ENCODE measurements at places on chromosomes 1 and 21.
A peak's percentile ranks its signal among the peaks of the same experiment; 100 is the strongest.

DNA sequence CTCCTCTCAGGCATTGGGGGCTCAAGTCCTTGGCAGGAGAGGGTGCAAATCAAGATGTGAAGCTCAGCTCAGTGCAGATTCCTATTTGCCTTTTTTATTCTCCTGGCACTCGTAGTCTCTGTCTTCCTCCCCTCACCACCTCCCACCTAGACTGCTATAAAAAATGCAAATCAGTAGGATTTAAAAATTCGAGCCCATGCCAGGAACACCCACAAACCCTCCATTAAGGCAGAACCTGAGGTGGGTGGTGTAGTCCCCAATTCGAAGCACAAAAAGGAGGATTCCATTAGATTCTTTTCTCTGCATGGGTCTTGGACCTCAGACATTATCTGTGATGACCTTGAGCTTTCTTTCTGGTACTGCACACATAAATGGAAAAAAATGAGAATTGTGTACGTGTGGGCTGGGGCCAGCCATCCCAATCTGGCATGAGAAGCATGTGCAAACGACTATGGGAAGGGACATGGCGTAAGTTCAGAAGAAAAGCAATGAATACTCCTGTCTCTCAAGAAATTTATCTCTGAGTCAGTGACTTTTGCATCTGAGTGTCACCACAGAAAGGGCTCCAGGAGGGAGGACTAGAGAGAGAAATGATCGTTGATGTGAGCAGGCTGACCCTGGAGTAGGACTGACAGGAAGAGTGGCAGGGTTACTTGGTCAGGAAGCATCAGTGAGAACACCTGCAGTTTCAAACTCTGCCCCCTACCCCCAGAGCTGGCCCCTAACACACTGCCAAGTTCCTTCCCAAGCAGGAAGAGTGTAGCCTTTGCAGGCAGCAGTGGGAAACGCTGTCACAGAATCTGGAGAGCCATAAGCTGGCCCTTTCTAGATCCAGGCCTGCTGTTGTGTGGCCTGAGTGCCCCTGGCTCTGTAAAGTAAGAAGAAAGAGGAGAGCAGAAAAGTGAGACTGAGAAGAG lies 1.7 kb downstream of the INKA2 start:
- no peak for DNase-seq

GRCh38 chr1:92563457-92564216 lies 76.9 kb upstream of the GFI1 start:
- DNase-seq: no peak

- DNase-seq: no peak
Measured at GRCh38 chr1:170567214-170567613, 35.2 kb downstream of the GORAB start.

GRCh38 chr1:32767156-32767555 lies 50.0 kb downstream of the YARS1 start:
- no peak for DNase-seq

DNA sequence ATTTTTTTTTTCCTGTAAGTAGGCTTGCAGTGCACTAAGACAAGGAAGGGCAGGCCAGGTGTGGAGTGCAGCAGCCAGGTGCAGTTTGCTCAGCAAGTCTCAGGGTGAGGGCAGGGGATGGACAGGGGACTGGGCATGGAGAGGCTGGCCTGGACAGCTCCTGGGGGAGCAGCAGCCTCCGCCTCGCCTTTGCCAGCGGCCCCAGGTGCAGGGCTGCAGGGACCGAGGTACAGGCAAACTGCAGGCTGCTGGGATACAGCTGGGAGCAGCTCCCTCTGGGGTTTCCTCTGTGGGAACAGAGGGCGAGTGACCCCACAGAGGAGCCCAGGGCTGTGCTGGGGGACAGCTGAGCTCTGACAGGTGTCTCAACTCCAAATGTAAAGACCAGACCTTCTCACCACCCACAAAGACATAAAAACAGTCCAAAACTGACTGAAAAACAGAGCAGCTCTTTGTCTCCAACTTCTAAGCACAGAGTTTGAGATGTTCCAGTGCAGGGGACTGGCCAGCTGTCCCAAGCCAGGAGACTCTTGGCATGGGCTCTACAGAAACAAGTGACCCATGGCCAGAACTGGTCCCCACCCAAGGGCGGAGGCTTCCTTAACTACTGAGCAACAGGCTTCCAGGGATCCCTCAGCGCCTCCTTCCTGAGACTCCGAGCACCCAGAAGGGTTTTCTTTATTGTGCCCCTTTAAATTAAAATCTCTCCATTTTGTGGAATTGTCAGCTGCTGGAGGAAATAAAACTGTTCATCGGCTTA lies 27.7 kb upstream of the AJAP1 start:
- no peak for DNase-seq

DNA sequence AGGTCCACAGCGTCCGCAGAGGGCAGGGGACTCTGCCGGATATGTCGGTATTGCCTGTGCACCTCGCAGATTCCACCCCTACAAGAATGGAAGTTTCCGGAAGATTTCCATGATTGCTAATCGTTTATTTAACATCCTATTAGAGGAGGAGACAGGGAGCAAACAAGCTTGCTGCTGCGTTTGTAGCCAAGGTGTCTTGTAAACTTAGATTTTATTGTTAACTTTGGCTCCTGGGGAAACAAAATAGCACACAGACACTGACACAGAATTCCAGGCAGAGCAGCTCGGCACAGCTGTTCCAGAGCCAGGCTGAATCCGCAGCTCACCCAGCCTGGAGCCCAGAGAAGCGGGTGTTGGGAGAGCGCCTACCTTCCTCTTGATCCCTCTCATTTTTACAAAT lies 75.7 kb downstream of the AJAP1 start:
- DNase-seq: no peak

DNA sequence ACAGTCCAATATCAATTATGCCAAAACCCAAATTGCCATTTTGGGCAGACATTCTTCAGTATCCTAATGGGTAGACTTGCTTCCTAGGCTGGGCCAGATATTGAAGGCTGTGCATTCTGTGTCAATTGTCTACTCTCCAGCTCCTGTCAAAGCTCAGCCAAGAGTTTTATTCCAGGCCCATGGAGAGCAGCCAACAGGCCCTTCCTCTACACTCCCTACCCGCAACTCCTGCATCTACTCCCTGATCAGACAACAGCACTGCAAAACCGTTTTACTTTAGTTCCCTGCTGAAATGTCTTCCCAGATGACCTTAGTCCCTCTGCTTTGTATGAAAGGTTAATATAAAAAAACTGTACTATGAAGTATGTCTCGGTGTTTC lies 6.6 kb upstream of the ADORA3 start:
- no peak for DNase-seq

GRCh38 chr1:244205171-244205570 lies 154.1 kb downstream of the ZBTB18 start:
- DNase-seq: no peak

- DNase-seq: no peak
Measured at GRCh38 chr1:232218955-232219865, 410.7 kb downstream of the SIPA1L2 start.

- no peak for DNase-seq
Measured at GRCh38 chr1:160767395-160768294, 28.3 kb upstream of the LY9 start.

GRCh38 chr21:22725436-22725835 lies 1727.2 kb downstream of the NCAM2 start:
- no peak for DNase-seq

- no peak for DNase-seq
Measured at GRCh38 chr1:29575277-29575676, 339.0 kb downstream of the PTPRU start.

- peak; percentile 49 for DNase-seq
Measured at GRCh38 chr1:37922767-37923550, 23.9 kb downstream of the INPP5B start.

- DNase-seq: no peak
Measured at GRCh38 chr1:174008269-174008668, 13.9 kb downstream of the RC3H1 start.

DNA sequence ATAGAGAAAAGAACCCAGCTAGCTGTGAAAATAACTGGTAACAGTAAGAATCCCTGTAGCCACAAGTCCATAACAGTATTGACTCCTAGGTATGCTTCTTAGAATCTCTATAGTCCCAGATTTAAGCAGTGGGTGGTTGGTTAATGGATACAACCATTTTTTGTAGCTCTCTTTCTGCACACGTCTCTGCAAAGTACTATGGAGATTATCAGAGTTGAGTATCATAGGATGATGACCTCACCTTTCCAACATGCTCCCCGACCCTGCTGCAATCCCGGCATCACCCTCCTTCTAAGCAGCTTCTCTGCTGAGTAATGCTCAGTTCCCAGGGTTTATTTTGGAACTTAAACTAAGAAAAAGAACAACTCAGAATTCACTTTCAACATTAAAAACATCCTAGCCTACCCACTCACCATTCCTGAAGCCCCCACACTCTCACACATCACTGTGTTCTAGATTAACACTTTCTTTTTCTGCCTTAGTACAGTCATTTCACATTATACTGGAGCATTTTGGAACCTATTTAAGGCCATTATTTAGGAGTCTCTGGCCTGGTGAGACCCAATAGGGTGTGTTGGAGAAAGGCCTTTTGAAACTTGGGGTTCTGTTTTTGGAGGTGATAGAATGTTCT lies 2.7 kb downstream of the MLLT11 start:
- DNase-seq: no peak

GRCh38 chr1:71986160-71986559 lies 296.2 kb downstream of the NEGR1 start:
- no peak for DNase-seq

- no peak for DNase-seq
Measured at GRCh38 chr21:31145274-31145673, 107.0 kb upstream of the KRTAP19-8 start.

DNA sequence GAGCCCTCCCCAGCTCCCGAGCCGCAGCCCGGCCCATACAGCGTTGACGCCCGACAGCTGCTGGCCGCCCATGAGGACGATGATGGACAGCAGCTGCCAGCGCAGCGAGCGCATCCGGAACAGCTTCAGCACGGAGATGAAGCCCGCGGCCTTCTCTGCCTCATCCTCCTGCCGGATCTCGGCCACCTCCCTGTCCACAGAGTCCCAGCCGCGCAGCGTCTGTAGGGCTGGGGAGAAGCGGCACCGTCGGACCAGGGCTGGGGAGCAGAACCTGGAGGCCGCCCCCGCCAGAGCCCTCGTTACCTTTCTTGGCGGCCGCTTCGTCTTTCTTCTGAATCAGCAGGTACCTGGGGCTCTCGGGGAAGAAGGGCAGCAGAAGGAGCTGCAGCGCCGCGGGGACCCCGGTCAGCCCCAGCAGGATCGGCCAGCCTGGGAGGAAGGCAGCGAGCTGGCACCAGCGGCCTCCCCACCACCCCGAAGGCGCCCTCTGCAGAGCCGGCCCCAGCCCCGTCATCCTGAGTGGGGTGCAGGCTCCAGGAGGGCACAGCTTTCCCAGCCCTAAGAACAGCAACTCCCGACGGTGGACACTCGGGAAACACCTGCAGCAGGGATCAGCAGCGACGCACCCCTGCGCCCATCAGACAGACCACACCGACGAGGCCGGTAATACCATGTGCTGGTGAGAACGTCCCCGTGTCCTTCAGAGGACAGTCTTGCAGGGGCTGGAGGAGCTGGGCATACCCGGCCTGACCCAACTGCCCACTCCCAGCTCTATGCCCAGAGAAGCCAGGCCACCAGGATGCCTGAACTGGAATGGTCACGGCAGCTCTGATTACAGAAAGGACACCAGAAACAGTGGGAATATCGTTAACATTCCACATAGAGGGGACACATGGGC lies 13.8 kb upstream of the SLC2A7 start:
- no peak for DNase-seq

DNA sequence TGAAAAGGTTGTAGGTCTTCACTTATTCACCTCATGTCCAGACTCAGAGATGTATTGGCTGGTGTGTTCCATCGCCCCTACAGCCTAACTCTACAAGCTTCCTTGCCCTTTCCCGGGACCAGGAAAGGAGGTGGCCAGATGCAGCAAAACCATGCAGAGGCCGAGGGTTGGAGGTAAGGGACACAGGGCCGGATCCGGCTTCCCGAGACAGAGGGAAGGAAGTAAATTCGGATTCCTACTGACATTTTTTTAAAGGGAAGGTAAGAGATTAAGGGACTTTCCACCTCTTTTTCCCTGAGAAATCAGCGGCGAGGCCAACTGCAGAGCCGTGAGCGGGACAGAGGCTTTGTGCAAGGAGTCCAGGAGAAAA lies 12.7 kb downstream of the EPHA10 start:
- no peak for DNase-seq

- no peak for DNase-seq
Measured at GRCh38 chr1:33560680-33561079, 88.2 kb downstream of the ZSCAN20 start.

DNA sequence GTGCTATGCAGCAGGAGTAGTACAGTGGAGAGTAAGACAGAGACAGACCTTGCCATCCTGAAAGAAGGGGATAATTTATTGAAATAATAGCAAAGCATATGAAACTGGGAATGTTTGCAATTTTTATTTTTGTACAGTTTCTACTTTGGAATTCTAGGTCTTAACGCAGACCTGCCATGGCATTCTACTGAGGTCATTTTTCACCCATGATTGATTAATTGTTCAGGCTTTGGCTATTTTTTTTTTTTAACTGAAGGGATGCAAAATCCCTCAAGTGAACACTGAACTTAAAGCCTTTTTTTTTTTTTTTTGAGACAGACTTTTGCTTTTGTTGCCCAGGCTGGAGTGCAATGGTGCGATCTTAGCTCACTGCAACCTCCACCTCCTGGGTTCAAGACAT lies 27.1 kb downstream of the MTF2 start:
- no peak for DNase-seq

GRCh38 chr1:43619314-43619790 lies 30.6 kb upstream of the KDM4A start:
- no peak for DNase-seq

- DNase-seq: no peak
Measured at GRCh38 chr1:167648252-167648849, 18.3 kb downstream of the RCSD1 start.

DNA sequence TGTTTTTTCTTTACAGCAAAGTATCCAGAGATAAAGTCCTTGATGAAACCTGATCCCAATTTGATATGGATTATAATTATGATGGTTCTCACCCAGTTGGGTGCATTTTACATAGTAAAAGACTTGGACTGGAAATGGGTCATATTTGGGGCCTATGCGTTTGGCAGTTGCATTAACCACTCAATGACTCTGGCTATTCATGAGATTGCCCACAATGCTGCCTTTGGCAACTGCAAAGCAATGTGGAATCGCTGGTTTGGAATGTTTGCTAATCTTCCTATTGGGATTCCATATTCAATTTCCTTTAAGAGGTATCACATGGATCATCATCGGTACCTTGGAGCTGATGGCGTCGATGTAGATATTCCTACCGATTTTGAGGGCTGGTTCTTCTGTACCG lies 6.5 kb downstream of the DEGS1 start:
- no peak for DNase-seq

- peak; percentile 54 for DNase-seq
Measured at GRCh38 chr21:41766883-41767605, at the start of gene RIPK4. TSS of gene RIPK4 (minus strand) at chr21:41767052. CDS start at chr21:41767041, 11 bp downstream.

- no peak for DNase-seq
Measured at GRCh38 chr1:53715478-53715877, 23.5 kb downstream of the GLIS1 start.

GRCh38 chr1:93804412-93804811 lies 74.6 kb downstream of the DNTTIP2 start:
- DNase-seq: no peak

- no peak for DNase-seq
Measured at GRCh38 chr1:205947024-205947423, 3.8 kb upstream of the SLC26A9 start.

- DNase-seq: no peak
Measured at GRCh38 chr1:3137111-3138100, 68.4 kb downstream of the PRDM16 start.

- DNase-seq: no peak
Measured at GRCh38 chr1:198118134-198118533, 38.7 kb upstream of the NEK7 start.

- DNase-seq: no peak
Measured at GRCh38 chr1:153963850-153964331, 554 bp upstream of the SLC39A1 start.

Data from CD4-positive, alpha-beta T cell treated with Interferon gamma for 1 hour (primary cell).